ENCODE measurements at places on chromosomes 5 and 9.

DNA sequence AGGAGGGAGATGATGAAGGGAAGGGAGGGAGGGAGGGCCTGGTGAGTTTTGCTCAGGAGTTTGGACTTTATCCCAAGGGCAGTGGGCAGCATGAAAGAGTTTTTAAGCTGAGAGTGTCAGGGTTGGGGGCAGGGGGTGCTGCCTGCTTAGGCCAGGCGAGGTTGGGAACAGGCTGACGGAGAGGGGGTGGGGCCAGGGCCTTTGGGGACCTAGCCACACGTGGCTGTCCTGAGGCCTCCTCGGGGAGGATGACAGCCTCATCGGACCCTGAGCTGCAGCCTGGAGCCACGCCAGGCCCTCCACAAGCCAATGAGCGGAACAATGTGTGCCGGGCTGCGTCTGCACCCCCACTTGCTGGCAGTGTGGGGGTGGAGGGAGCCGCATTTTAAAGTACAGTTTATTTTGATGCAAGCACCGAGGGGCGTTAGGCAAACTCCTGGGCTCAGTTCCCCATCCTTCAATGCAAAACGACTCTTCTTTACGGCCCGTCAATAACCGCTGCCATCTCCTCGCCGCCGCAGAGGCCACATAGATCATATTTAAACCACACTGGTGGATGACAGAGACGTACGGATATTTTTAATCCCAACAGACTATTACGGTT, 5.3 kb upstream of the RXRA start:
- DNase-seq: no peak

DNA sequence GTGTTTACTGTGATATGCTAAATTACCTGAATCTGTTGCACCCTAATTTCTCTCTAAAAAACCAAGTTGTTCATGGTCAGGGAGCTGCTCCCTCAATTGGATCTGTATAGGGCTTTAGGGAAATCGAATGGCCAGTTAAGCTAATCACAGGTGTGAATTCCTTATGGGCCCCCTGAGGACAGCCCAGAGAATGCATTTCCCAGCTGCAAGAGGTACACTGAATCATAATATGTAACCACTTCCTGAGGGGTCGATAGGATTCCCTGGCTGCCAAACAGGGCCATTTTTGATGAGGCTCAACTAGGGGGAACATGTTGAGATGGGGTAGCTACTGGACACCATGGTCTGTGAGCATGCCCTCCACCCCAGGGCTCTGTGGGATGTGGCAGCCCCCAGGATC, 478.6 kb downstream of the CCDC171 start:
- no peak for DNase-seq

GRCh38 chr5:168432903-168433302, 53.4 kb upstream of the RARS1 start:
- DNase-seq: no peak

- DNase-seq: no peak
These were observed 638.8 kb upstream of the WWC1 start for GRCh38 chr5:167652690-167653089.

DNA sequence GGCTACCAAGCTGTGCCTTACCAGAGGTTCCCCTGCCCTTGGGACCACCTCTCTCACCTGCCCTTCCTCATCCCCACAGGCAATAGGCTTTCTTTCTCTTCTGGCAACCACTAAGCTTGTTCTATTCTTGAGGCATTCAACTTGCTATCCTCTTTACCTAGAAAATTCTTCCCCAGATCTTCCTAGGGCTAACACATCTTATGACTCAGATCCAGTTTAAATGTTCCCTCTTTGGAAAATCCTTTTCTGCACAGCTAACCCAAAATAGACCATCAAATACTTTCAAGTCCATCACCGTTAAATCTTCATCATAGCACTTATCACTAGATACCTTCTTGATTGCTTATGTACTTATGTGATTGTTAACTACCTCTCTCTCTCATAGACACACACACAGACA, 93.7 kb downstream of the ENC1 start:
- no peak for DNase-seq

DNA sequence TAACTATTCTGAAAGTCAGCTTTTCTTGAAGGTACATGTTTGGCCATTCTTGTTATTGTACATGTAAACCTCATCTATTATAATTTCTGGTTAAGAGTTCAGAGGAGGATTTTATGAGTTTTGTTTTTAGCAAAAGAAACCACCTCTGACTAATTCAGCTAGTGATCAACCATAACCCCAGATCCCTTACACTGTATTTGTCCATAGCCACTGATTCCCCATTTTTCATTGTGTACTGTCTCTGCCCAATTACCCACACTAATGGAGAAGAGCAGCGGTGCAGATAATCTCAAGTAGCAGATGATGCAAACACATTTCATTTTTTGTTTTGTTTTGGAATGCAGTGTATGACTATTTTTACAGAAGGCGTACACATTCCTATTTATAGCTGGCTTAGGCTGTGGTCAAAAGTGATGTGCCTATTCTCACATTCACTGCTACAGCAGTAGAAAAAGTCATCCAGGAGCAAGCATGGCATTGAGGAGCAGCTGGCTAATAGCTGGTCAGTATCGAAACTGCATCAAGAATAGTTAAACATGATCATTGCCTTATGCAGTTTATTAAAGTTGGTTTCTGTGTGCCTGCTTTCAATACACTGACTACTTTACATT, 988.3 kb downstream of the DTWD2 start:
- DNase-seq: no peak

DNA sequence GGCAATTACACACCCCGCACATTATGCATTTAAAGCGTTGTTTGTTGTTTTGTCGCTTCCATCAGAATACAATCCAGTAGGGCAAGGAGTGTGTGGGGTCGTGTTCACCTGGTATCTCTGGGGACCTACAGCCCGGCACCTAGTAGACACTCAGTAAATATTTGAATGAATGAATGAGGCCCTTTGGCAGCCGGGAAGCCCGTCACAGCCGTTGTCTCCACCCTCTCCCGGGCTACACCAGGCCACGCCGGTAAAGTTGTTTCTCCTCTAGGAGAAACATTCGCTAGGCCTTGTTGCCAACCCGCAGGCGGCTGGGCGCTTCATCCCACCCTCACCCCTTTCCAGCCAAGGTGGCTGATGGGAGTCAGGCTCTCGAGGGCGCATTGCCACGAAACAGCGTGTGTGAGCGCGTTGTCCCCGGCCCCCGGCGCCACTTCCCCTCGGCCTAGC, 876 bp upstream of the JAK2 start:
- no peak for DNase-seq

- DNase-seq: no peak
These were observed 50.1 kb upstream of the GLRX start for GRCh38 chr5:95872346-95873268.
